ENCODE measurements at places on chromosomes 3 and 15. TPM values are rescaled to one million over a fixed set of nuclear protein-coding genes. Genes with fewer than 3 reads are reported as not detected.

Gene WHAMM
- total RNA-seq = 9.1 TPM

Gene GPR15
- not detected for total RNA-seq

Gene CRYGS
- total RNA-seq = 2.8 TPM

Gene CLDND1
- 100.0 TPM for total RNA-seq

Gene MRPS11
- 42.0 TPM for total RNA-seq

Gene LRRC31
- not detected for total RNA-seq

- peak; percentile 40 for DNase-seq
Observed at GRCh38 chr3:51500632-51501131, 867 bp upstream of the DCAF1 start.

- DNase-seq = no peak
Observed at GRCh38 chr3:69305011-69305410, 80.9 kb downstream of the FRMD4B start.

Gene MYH15
- 0.05 TPM for total RNA-seq

Gene CD200
- total RNA-seq = 1.8 TPM

Gene DAZL
- not detected for total RNA-seq

Gene KBTBD13
- not detected for total RNA-seq

- no peak for DNase-seq
Observed at GRCh38 chr15:29024662-29025061, 138.9 kb downstream of the APBA2 start.

DNA sequence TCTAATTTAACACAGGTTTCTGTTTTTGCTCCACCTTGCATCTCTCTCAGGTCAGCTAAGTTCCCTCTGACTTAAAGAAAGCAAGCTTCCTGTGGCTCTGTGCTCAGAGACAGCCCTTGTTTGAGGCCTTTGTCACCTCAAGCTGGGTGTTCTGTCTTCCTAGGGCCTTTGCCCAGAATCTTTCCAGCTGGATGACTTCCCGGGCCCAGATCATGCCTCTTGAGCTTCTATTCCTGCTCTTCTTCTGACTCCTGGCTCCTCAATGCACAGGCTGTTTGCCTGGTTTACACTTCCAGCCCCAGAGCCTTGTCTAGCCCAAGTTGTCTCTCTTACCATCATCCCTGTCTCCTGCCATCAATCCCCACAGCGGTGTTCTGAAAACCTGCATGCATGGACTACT, 300.6 kb downstream of the VPS13C start:
- DNase-seq = no peak

DNA sequence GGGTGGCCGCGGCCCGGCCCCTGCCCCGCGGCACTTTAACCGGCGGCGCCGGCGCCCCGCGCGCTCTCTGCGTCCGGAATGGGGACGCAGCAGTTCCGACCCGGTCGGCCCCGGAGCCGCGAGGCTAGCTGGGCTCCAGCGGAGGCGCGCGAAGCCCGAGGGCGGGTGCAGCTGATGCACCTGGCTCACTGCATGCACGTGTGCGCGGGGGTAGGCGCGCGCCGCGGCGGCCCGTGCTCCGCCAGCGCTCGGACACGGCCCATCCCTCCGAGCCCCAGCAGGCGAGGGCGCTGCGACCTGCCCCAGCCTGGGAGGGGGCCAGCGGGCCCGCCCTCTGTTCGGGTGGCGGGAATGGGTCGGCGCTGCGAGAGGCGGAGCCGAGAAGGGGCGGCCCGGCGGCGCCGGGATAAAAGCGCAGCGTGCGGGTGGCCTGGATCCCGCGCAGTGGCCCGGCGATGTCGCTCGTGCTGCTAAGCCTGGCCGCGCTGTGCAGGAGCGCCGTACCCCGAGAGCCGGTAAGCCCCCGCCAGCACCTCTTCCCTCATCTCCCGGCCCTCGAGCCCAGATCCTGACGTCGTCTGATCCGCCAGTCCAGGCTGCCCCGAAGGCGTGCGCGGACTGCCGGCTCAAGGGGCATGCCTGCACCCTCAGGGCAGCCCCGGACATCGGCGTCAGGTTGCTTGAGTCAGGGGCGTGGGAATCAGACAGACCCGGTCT, at the start of the genes CHDH and IL17RB:
Gene CHDH (minus strand): TSS at position 286 of the 717 bp plus-strand sequence. CDS start 22,411 bp downstream, outside the sequence.
Gene IL17RB (plus strand): TSS at position 435 of the 717 bp plus-strand sequence. CDS start 21 bp downstream, at position 456.
- no peak for DNase-seq
